ENCODE measurements at places on chromosomes 3 and 15.

DNA sequence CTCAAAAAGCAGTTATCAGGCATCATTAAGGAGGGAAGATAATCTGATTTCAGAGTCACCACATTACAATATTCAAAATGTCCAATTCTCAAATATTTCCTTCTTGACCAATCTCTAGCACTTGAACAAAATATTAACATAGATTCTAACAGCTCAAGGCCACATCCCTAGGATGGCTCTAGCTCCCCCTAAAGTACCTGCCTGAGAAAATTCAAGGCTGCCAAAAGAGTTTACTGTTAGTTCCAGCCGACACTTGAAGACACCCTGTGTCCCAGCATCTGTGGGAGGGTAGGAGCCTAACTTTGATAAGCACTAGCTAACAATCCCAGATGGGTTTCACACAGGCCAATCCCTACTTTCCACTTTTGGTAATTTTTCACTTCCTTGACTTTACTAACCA, 10.4 kb downstream of the NSMCE3 start:
- DNase-seq: no peak

DNA sequence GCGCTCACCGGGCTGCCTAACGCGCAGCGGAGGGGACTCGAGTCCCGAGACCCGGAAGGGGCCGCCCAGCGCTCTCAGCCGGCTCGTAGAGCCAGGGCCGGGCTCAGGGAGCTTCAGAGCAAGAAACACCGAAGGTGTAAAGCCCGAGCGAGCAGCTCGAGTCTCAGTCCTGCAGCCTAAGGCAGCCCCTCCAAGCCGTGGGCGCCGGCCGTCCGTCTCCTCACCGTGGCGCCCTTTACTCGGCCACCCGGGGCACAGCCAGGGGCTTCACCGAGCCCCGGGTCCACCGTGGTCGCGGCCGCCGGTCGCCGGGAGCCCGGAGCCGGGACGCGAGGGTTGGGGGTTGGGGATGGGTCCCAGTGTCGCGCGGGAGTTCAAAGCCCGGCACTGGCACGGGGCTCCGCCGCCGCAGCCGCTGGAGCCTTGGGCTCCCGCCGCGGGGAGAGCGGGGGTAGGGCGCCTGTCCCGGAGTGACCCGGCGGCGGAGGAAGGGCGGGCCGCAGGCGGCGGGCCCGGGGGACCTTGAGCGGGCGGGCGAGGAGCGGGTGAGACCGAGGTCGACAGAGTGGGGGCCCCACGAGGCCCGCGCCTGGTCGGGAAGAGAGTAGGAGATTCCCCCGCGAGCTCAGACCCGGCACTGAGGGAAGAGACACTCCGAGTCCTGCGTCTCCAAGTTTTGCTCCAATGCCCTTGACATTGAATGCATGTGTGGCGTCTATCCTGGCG, 26.9 kb upstream of the THRB start:
- no peak for DNase-seq

- no peak for DNase-seq
Measured at GRCh38 chr3:59821274-59821673, 771.4 kb upstream of the CFAP20DC start.

DNA sequence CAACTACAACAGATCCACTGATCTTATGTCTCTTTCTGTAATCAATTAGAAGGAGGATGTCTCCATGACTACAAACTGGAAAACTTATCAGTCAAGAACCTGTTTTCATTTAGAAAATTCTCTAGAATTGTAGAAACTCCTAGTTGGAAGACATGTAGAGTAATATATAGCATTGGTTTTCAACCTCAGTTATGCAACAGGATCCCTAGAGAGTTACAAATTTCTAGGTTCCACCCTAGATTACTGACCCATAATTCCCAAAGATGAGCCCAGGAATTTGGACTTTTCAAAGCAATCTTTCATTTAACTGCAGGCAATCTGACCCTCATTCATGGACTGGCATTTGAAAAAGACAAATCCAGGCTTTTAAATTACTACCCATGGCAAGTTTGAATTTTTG, 116.9 kb upstream of the RAP2B start:
- DNase-seq: no peak

DNA sequence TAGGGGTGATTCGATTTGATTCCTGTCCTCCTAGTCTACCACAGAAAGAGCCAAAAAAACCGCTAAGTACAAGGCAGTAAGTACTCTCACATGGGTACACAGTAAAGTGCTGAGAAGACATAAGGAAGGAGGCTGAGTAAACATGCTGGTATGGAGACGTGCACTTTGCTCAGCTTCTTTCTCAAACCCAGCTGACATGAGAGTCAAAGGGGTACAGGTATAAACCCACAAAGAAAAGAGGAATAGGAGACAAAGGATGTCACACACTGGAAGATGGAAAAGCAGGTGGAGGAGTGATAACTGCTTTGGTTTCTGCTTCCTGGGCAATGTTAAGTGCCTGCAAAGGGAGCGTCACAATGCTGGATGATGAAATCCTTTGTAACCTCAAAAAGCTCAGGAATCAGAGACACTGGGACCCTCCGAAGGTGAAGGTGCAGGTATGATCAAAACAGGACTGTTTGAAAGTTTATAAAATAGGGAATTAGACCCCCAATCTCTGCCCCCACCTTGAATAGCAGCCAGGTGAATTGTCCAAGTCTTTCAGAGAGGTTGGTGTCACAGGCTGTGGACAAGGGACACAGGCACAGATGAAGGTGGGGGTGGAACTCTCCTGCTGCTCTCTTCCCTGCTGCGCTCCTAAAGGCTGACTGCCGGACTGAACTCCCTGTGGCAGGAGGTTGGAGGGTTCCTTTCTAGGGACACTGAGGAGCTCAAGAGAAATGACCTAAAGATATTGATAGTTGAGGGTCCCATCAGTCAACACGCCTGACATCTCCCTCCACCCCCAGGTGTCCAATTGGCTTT, 101.8 kb downstream of the RAB11A start:
- no peak for DNase-seq

DNA sequence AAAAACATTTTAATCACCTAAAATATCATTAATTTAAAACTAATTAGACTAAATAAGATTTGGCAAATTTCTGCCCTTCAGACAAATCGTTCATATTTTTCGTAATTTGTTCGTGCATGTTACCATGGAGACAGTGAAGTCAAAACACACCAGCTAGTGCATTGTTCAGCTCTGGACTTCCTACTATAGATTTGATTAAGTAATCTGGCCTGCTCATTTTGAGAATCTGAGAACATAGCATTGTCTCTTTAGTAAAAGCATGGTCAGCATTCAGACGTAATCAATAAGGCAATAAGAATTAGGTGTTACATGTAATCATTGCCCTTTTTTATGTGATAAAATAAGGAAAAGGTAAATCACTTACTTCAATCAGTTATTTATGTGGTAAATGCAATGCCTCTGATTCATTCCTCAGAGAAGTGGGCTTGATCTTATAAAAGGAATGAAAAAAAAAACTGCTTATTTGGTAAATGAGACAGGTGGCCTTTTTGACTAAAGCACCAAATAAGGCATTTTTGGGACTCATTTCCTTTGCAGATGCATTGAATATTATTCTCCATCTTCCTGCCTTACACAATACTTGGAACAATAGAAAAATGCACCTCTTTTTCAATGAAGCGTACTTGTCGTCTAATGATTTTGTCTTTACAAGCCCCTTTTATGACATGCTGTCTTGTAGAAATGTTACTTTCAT, 84.5 kb upstream of the FNDC3B start:
- DNase-seq: no peak

DNA sequence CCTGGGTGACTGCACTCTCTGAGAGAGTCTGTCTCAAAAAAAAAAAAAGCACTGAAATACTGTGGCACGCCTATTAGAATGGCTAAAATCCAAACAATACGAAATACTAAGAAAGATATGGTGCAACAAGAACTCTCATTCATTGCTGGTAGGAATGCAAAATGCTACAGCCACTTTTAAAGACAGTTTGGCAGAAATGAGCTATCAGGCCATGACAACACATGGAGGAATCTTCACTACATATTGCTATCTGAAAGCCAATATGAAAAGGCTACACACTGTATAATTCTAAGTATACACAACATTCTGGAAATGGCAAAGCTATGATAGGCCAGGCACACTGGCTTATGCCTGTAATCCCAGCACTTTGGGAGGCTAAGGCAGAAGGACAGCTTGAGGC, 18.8 kb downstream of the DPPA2 start:
- no peak for DNase-seq

DNA sequence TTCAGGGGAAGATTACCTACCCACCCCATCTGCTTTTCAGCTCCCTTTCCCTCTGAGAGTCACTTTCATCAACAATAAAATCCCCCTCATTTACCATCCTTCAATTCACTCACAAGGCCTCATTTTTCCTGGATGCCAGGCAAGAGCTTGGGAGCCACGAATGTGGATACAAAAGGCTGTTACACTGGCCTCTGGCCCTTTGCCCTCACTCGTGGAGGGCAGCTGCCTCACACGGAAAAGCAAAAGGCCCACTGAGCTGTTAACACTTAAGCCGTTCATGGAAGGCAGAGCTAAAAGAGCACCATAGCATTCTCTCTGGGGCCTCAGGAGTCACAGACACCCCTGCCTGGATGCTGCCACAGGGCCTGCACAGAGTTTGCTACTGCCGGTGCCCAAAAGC, 102.4 kb upstream of the TUSC7 start:
- DNase-seq: no peak

GRCh38 chr3:66342717-66343356, 122.0 kb downstream of the SLC25A26 start:
- DNase-seq: no peak

- no peak for DNase-seq
Measured at GRCh38 chr3:107797586-107797985, 274.8 kb downstream of the BBX start.

DNA sequence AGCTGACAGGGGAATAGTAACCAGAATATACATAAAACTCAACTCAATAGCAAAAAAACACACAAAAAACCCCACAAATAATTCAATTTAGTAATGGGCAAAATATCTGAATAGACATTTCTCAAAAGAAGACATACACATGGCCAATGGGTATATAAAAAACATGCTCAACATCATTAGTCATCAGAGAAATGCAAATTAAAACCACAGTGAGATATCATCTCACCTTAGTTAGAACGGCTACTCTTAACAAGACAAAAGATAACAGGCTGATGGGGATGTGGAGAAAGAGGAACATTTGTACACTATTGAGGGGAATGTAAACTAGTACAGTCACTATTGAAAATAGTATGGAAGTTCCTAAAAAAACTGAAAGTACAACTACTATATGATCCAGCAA, 678.6 kb downstream of the MECOM start:
- no peak for DNase-seq

- DNase-seq: no peak
Measured at GRCh38 chr3:121796970-121797369, 37.9 kb downstream of the IQCB1 start.

DNA sequence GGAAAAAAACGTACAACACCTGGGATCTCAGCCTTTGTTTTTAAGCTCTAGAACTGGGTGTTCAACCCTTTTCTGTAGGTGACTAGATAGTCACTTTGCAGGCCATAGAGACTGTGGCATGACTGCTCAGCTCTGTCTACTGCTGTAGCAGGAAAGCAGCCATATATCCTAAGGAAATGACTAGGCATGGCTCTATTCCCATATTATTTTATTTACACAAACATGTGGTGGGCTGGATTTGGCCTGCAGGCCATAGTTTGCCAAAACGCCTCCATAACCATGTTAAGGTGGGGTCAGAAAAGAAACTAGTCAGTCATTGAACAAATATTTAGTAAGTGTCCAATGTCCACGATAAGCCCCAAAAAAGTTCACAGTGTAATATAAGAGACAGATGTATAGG, 452.5 kb downstream of the MCTP2 start:
- DNase-seq: no peak

- no peak for DNase-seq
Measured at GRCh38 chr3:118618247-118619040, 416.2 kb downstream of the IGSF11 start.

- DNase-seq: no peak
Measured at GRCh38 chr3:75136100-75136897, 521.8 kb upstream of the CNTN3 start.

DNA sequence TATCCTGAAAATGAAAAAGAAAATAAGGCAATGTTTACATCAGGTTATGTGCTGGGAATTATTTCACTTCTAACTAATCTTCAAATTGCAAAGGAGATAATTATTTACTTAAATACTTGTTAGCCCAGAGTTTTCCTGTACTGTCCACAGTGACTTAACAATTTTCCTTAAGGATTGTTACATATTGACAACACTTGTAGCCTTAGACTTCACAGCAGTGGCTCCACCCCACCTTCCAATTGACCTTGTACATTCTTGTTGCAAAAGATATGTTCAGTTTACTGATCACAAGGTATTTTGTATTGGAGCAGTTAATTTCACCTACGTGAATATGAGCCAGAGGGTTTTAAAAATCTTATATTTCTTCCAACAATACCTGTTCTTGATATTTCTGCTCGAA, 376.9 kb downstream of the CNTN6 start:
- DNase-seq: no peak

- no peak for DNase-seq
Measured at GRCh38 chr3:178439504-178439903, 96.7 kb upstream of the KCNMB2 start.

DNA sequence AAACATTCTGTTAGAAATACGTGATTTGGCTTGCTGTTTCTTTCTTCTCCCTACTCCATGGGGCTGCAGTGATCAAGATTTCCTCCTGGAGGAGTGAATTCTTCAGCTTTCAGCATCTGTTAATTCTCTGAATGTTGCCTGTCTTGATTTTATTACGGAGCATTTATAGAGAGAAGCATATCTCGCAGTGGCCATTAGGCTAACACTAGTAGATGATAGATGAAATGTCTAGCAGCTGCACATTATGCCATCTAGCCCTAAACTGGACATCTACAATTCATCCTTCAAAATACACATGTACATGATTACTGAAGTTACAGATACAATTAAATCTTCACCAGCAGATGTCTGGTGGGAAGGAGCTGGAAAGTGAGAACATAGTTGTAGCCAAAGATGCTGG, 769.8 kb upstream of the NECTIN3 start:
- no peak for DNase-seq

DNA sequence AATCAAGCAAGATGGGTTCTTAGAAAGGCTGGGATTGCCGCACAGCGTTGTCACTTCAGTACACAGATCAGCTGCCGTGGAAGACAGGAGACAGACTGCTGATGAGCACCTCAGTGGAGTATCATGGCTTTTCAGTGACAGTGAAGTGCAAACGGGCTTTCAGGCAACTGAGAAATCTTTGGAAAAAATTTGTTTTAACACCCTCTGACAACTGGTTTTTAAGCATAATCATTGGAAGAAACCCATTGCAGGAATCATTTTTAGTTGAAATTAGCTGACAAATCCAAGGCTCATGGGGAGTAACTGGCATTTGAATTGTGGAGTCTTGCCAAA, 418.8 kb downstream of the OTOL1 start:
- DNase-seq: no peak

- DNase-seq: no peak
Measured at GRCh38 chr15:62785881-62786828, 256.4 kb upstream of the TPM1 start.

GRCh38 chr15:75718328-75718727, 5.7 kb upstream of the CSPG4 start:
- no peak for DNase-seq
